ENCODE measurements at places on chromosomes 2 and 18. TPM values are rescaled to one million over a fixed set of nuclear protein-coding genes. Genes with fewer than 3 reads are reported as not detected.

- H3K4me3 ChIP-seq = no peak overlapping the region
- no peak overlapping the region for H3K27ac ChIP-seq
- no peaks in the 10 kb centered on the region for H3K4me1 ChIP-seq
Measured at GRCh38 chr2:215460682-215461382, 25.0 kb upstream of the FN1 start.

GRCh38 chr2:179999000-179999399 lies 8.1 kb downstream of the CWC22 start:
- no peaks in the 10 kb centered on the region for H3K27me3 ChIP-seq
- H3K36me3 ChIP-seq = peaks cover 7% of the 10 kb centered on the region
- H3K4me1 ChIP-seq = peaks cover 19% of the 10 kb centered on the region
- no peak overlapping the region for H3K27ac ChIP-seq
- no peak for DNase-seq

GRCh38 chr18:45916302-45916701 lies 50.8 kb downstream of the EPG5 start:
- H3K4me3 ChIP-seq = no peak overlapping the region
- H3K36me3 ChIP-seq = peaks cover 34% of the 10 kb centered on the region
- no peak overlapping the region for H3K27ac ChIP-seq
- peaks cover 7% of the 10 kb centered on the region for H3K4me1 ChIP-seq

GRCh38 chr18:45290364-45290763 lies 324.9 kb upstream of the SLC14A2 start:
- no peak overlapping the region for H3K4me3 ChIP-seq
- no peaks in the 10 kb centered on the region for H3K36me3 ChIP-seq
- no peak overlapping the region for H3K27ac ChIP-seq
- no peaks in the 10 kb centered on the region for H3K4me1 ChIP-seq
- H3K27me3 ChIP-seq = peaks cover 3% of the 10 kb centered on the region
- no peak for DNase-seq

- H3K4me3 ChIP-seq = no peak overlapping the region
- no peaks in the 10 kb centered on the region for H3K36me3 ChIP-seq
- H3K4me1 ChIP-seq = peaks cover 30% of the 10 kb centered on the region
- DNase-seq = no peak
- H3K27me3 ChIP-seq = no peaks in the 10 kb centered on the region
Measured at GRCh38 chr2:64914735-64915509, 74.3 kb upstream of the SLC1A4 start.

GRCh38 chr2:53475766-53476165 lies 291.8 kb upstream of the CHAC2 start:
- H3K36me3 ChIP-seq = no peaks in the 10 kb centered on the region
- peaks cover 2% of the 10 kb centered on the region for H3K27me3 ChIP-seq
- no peaks in the 10 kb centered on the region for H3K4me1 ChIP-seq
- H3K4me3 ChIP-seq = no peak overlapping the region
- no peak for DNase-seq

DNA sequence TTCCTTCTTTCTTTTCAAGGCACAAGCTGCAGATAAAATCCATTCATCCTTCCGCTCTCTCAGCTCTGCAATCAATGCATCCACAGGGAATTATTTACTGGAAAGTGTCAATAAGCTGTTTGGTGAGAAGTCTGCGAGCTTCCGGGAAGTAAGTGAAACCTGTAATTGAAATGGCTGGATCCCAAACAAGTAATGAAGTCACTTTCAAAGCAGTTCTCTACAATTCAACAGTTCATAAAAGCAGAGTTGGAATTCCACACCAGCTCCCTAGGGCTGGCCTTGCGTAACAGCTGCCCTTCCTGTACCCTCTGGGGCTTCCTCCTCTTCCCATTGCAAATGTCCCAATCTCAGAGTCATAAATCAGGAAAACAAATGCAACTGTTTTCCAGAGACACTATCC lies 9.6 kb downstream of the SERPINB2 start:
- H3K36me3 ChIP-seq = no peaks in the 10 kb centered on the region
- DNase-seq = no peak
- H3K4me3 ChIP-seq = no peak overlapping the region
- peaks cover 9% of the 10 kb centered on the region for H3K27me3 ChIP-seq

DNA sequence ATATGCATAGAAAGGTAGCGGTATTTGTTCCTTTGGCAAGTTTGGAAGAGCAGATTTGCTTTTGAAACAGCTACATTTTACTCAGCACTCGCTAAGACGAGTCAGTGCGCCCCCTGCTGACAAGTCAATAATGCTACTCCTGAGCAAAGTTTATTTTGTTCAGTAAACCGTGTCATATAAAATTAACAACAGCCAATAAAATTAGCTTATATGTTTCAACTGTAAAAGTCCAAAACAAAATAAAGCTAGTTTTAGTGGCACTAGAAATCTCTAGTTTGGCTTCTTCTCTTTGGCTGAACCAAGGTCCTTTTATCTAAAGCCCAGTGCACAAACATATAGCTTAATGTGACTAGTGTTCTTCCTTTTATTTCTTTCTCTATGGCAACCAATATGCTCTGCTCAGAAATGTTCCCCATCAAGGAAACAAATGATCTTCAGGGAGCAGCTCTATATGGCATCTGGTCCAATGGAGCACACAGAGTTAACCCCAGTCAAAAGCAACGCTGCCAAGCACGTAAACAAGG lies 4.2 kb upstream of the POU3F3 start:
- peaks cover 27% of the 10 kb centered on the region for H3K4me1 ChIP-seq
- H3K36me3 ChIP-seq = peaks cover 8% of the 10 kb centered on the region
- peaks cover 90% of the 10 kb centered on the region for H3K27me3 ChIP-seq

DNA sequence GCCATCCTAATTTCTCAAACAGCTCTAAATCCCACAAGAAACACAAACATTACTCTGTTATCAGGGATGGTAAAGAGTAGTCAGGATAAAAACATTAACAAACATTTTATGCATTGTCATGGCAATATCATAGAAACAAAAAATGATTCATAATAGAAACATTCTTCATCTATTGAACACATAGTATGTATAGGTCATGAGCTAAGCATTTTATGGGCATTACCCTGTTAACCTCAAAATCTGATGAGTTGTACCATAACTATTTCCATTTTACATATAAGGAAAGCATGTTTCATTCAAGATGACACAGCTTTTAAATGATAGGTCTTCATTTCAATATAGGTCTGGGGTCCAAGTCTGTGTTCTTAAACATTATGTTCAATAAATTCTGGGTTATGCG lies 344.9 kb downstream of the RND3 start:
- H3K27ac ChIP-seq = no peak overlapping the region
- H3K27me3 ChIP-seq = no peaks in the 10 kb centered on the region
- H3K4me3 ChIP-seq = no peak overlapping the region
- H3K4me1 ChIP-seq = no peaks in the 10 kb centered on the region

GRCh38 chr2:101806123-101806522 lies 108.6 kb downstream of the MAP4K4 start:
- H3K36me3 ChIP-seq = peaks cover 25% of the 10 kb centered on the region
- H3K27me3 ChIP-seq = no peaks in the 10 kb centered on the region
- H3K27ac ChIP-seq = peak overlapping the region; percentile 21
- no peak for DNase-seq
- H3K4me1 ChIP-seq = peaks cover 35% of the 10 kb centered on the region

DNA sequence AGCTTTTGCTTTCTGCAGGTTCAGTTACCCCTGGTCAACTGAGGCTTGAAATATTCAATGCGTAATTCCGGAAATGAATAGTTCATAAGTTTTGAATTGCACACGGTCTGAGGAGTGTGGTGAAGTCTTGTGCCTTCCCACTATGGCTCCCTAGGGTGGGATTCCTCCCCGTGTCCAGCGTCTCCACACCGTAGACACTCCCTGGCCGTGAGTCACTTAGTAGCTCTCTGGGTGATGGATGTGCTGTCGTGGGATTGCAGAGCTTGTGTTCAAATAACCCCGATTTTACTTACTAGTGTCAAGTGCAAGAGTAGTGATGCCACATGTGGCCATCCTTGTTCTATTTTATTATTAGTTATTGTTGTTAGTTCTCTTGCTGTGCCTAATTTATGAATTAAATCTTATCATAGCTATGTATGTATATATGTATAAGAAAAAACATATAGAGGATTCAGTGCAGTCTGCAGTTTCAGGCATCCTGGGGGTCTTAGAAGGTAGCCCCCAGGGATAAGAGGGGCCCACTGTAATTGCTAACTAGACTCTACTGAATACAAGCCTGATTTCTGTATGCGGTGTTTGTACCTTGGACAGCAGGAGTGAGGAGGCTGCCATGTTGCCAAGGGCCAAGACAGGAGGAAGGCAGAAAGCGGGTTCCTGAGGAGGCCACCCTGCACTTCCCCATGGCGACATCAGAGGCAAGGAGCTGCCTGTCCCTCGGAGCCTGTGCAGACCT lies 47.7 kb upstream of the PDIA6 start:
- H3K36me3 ChIP-seq = no peaks in the 10 kb centered on the region
- no peak overlapping the region for H3K27ac ChIP-seq
- peaks cover 34% of the 10 kb centered on the region for H3K4me1 ChIP-seq
- H3K4me3 ChIP-seq = no peak overlapping the region

DNA sequence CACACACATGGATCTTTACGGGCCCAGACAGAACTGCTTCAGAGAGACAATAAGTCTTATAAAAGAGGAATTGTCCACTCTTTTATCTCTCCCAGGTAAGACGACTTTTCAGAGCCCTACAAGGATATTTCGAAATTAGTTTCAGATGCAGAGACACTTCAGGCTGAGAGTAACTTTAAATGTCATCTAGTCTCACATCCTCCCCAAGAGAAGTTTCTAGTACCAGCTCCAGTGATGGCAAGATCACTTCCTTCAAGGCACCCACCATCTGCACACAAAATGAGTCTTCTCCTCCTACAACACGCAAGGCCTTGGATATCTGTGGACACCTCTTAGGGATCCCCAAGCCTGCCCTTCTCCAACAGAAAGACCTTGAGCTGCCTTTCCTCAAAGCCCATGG lies 39.0 kb upstream of the KLHL29 start:
- no peaks in the 10 kb centered on the region for H3K36me3 ChIP-seq

DNA sequence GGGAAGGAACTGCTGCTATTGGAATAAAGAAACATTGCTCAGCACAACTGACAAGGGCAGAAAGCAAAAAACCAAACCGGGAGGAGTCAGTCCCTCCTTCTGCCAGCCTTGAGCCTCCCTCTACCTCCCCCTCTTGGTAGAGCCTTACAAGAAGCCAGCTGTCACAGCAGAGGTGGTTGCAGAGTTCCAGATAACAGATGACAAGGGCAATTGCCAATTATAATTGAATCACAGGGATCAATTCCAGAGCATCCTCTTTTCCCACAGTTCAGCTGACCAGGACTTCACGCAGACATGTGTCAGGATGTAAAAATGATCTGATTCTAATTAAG lies 548.2 kb upstream of the LRRTM1 start:
- no peaks in the 10 kb centered on the region for H3K36me3 ChIP-seq
- no peak overlapping the region for H3K4me3 ChIP-seq
- no peak for DNase-seq
- H3K27ac ChIP-seq = no peak overlapping the region

DNA sequence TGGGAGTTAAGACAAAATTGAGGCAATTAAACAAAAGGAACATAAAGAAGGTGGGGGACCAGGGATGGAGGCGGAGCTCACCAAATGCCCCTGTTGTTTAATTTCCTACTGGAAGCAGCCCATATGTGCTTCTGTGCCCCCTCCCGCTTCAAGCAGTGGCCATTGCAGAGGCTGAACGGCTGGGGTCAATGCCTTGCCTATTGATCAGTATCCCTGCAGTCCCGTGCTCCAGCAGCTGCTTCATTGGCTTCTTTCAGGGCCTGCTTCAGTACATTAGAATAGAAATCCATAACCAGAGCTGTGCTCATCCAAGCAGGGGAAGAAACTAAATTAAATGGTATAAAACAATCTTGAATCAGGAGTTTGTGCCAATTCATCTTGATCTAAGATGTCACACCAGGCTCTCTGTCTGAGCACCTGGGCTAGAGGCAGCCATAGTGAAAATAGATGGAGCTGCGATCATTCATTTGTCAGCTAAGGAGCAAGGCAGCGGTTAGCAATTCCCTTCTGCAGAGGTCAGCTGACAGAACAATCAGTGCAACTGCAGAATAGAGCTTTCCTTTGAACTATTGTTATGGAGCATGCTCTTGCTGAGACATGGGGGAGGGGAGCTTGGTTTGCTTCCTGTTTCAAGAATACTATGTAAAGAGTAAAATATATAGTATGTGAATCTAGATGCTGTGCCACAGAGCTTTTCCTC lies 222.4 kb downstream of the WDR7 start:
- DNase-seq = peak; percentile 22
- no peak overlapping the region for H3K4me3 ChIP-seq
- H3K27ac ChIP-seq = no peak overlapping the region
- no peaks in the 10 kb centered on the region for H3K27me3 ChIP-seq
- H3K4me1 ChIP-seq = peaks cover 12% of the 10 kb centered on the region

DNA sequence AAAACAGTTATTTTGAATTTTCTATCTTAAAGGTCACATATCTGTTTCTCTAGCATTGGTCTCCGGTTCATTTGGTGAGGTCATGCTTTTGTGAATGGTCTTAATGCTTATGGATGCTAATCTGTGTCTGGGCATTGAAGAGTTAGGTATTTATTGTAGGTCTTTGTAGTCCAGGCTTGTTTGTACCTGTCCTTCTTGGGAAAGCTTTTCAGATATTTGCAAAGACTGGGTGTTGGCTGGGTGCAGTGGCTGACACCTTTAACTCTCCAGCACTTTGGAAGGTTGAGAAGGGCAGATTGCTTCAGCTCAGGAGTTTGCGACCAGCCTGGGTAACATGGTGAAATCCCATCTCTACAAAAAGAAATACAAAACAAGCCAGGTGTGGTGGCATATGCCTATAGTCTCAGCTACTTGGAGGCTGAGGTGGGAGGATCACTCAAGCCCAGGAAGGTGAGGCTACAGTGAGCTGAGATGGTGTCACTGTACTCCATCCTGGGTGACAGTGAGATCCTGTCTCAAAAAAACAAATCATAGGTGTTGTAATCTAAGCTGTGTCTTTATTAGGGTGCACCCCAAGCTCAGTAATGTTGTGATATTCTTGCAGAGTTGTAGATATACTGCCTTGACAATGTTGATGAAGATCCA lies 82.3 kb downstream of the FAM117B start:
- peaks cover 17% of the 10 kb centered on the region for H3K4me1 ChIP-seq
- no peaks in the 10 kb centered on the region for H3K27me3 ChIP-seq
- no peak for DNase-seq
- no peak overlapping the region for H3K4me3 ChIP-seq

- H3K27me3 ChIP-seq = no peaks in the 10 kb centered on the region
- no peak overlapping the region for H3K4me3 ChIP-seq
- H3K27ac ChIP-seq = no peak overlapping the region
- peaks cover 32% of the 10 kb centered on the region for H3K36me3 ChIP-seq
- DNase-seq = no peak
Measured at GRCh38 chr2:233503947-233504637, 62.5 kb downstream of the USP40 start.

GRCh38 chr2:46098621-46099062 lies 198.6 kb upstream of the EPAS1 start:
- H3K27ac ChIP-seq = no peak overlapping the region
- H3K4me1 ChIP-seq = peaks cover 16% of the 10 kb centered on the region
- DNase-seq = peak; percentile 8

- H3K27ac ChIP-seq = no peak overlapping the region
- no peaks in the 10 kb centered on the region for H3K4me1 ChIP-seq
- no peak overlapping the region for H3K4me3 ChIP-seq
- DNase-seq = no peak
- H3K36me3 ChIP-seq = no peaks in the 10 kb centered on the region
Measured at GRCh38 chr2:11417946-11418585, 47.9 kb downstream of the E2F6 start.

The SLC40A1 gene
- total RNA-seq = 2.6 TPM

The PRSS56 gene
- total RNA-seq = not detected

The TUBB8B gene
- total RNA-seq = not detected

The INO80B gene
- total RNA-seq = 28.9 TPM

The NR4A2 gene
- total RNA-seq = 1.2 TPM

The WBP1 gene
- total RNA-seq = 52.6 TPM

The RAD51AP2 gene
- total RNA-seq = not detected

The C1GALT1C1L gene
- not detected for total RNA-seq

The ASXL3 gene
- not detected for total RNA-seq

The NYAP2 gene
- not detected for total RNA-seq

Measured in activated CD4-positive, alpha-beta T cell treated with anti-CD3 and anti-CD28 coated beads, Interleukin-2, amount 10 ng/mL, durations not matched to agents 7 days and 5 days (primary cell).